ENCODE measurements at places on chromosomes 3 and 15. TPM values are rescaled to one million over a fixed set of nuclear protein-coding genes. Genes with fewer than 3 reads are reported as not detected.
A peak's percentile ranks its signal among the peaks of the same experiment; 100 is the strongest.

DNA sequence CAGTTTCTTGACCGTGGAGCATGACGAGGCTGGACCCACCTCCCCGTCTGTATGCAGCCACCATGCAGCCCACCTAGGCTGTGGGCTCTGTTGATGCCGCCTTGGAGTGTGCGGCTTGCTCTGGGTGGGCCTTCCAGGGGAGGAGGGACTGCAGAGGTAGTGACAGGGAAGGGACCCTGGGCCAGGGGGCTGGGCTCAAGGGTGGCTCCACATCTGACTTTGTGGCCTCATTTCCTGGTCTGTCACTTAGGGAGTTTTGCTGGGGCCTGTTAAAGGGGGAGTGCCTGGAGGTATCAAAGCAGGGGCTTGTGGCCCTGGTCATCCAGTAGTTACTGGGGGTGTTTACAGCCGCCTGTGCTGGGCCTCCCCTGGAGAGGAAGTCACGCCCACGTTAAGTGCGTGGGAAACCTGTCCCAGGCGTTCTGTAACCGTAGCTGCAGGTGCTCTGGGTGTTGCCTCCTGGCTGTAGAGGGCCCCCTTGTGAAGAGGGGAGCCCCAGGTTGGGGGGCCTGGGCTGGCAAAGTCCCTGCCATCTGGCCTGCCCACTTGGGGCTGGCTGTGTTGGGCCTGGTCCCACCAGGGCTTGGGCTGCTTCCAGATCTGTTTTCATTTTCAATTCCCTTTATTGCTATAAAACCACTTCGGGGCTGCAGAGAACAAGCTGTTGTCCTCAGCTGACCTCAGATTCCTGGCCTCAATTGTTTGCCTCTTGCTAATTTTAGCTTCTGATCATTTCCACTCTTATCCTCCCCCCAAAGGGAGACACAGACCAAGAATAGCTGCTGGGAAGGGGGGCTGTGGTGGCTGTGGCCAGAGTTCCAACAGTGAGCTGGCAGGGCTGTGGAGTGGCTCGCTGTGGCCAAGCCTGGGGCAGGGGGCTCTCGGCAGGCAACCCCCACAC, 26.5 kb downstream of the KLF13 start:
- peak; percentile 72 for DNase-seq

DNA sequence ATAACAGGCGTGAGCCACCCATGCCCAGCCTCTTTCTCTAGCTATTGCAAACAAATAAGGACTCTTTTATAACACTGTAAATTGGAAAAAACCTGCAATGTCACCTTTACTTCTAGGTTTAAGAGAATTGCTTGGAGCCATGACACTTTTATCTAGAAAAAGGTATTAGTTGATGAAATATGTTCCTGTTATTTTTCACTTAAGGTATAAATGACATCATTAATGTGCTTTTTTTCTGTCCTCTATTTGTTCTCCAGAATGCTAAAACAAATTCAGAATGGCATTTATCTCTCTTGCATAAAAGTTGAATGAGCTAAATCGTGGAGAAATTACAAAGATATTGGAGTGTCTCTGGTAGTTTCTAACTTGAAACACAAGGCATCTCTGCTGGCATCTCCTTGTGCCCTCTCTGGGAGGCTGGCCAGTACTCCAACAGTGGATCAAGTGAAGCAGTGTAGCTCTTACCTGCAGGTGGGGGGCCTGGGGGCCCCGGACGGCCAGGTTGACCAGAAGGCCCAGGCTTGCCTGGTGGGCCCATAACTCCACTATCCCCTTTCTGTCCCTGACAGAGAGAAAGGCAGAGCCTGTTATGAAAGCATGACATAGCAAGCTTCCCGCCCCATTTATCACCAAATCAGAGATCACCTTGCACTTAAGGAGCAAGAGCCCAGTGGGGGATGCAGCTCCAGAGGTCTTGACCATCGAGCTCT, 38.6 kb downstream of the EAF1 start:
- DNase-seq, result no peak

GRCh38 chr3:9679476-9680080, 24.1 kb upstream of the CPNE9 start:
- DNase-seq, result no peak

DNA sequence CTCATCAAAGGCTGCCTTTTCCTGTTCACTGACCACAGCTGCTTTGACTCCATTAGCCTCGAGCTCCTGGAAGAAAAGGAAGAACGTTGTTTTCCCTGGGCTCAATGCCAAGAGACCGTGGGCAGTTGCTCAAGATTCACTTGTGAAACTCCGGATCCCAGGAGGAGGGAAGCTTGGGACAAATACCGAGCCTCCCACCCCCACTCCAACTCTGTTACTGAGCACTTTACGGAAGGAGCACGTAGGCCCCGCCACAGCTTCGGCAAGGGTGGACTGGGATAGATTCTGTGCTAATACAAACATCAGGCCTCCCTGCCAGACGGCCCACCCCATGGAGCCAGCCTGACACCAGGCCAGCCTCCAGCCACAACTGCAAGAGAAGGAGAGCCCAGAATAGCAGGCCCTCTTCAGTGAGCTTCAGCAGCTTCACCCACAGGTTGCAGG, 10.8 kb upstream of the FANCD2 start:
- no peak for DNase-seq

GRCh38 chr15:85671156-85671555, 123.6 kb downstream of the KLHL25 start:
- no peak for DNase-seq

GRCh38 chr3:148243609-148244008, 454.1 kb upstream of the AGTR1 start:
- no peak for DNase-seq

DNA sequence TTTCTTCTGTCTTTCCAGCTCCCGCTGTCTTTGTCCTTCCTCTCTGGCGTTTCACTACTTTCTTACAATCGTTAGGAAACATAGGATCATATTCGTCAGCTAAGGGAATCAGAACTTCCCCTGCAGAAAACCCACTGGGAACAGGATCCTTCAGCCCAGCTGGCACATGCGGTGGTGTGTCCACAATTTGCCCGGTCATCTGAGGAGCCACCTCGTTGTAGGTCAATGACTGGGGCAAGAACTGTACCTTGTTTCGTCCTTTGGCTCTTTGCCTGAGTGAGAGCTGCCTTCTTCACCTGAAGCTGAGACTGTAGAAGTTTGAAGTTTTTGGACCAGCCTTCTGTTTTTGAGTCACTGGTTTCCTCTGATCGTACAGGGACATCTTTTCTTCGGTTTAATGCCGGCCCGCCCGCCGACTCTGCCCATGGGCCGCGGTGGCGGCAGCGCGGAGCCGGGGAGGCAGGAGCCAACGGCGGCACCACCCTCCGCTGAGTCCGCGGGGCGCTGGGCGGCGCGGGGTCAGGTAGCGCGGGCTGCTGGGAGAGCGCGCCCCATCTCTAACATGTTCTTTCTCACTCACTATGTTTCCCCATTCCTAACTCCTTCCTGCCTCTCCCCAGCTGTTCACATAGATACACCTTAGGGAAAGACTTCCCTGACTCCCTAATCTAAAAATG, 214.1 kb upstream of the NANOGP8 start:
- DNase-seq, result no peak

GRCh38 chr15:75523011-75523410, 56.1 kb downstream of the PTPN9 start:
- DNase-seq, result no peak

- no peak for DNase-seq
Observed at GRCh38 chr3:197345390-197345789, 47.0 kb upstream of the DLG1 start.

DNA sequence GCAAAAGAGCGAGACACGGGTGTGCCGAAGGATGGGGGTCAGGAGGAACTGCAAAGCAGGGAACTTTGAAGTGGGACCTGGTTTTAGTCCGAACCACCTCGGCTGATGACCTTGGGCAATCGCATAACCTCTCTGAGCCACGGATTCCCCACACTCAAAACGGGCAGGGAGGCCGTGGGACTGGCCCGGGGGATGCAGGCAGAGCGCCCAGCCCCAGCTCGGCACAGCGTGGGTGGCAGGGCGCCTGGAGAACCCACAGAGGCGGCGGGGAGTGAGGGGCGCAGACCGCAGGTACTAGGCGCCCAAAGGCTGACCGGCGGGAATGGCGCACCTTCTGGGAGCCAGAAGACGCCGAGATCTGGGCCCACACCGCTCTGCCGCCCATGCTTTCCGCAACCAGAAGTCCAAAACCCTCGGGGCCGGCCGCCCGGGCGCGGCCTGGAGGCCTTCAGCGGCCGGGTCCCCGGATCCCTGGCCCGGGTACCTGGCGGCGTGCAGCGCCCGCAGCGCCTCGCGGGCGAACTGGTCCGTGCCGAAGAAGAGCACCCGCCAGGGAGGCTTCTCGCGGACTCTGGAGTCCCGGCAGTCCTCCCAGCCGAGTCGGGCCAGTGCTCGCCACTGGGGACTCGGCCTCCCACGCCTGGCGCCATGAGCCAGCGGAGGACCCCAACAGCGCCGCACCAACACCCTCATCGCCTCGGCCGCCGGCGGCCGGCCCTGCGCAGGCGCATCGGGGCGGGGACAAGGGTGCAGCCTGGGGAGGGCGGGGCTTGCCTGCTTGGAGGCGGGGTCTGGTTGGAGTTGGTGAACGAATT, at the start of gene MTFMT:
MTFMT (minus strand) TSS at position 719 of the 815 bp plus-strand sequence; CDS start at position 693, 26 bp downstream.
- peak; percentile 98 for DNase-seq

DNA sequence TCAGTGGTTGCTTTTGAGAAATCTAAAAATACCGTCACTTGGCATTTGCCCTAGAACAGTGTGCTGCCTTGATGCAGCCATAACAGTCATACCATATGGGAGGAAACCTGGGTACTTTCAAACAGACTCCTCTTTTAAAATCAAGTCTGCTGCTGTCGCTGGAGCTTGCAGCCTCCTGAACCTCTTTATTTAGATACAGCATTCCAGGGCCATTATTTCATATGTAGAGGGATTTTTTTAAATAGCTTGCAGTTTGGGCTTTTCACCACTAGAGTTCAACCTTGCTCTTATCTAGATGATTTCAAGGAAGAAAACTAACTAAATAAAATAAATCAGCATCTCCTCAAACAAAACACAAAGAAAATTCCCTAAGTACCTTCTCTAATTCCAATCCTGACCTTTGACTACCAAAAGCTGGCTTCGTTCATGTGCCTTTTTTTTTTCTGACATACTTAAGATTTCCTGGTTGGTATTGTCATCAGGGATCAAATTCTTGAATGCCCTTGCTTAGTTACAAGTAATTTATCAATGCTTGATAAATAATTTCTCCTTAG, 111.6 kb downstream of the KBTBD8 start:
- no peak for DNase-seq

- no peak for DNase-seq
Observed at GRCh38 chr15:39998511-39999077, 40.4 kb downstream of the SRP14 start.

DNA sequence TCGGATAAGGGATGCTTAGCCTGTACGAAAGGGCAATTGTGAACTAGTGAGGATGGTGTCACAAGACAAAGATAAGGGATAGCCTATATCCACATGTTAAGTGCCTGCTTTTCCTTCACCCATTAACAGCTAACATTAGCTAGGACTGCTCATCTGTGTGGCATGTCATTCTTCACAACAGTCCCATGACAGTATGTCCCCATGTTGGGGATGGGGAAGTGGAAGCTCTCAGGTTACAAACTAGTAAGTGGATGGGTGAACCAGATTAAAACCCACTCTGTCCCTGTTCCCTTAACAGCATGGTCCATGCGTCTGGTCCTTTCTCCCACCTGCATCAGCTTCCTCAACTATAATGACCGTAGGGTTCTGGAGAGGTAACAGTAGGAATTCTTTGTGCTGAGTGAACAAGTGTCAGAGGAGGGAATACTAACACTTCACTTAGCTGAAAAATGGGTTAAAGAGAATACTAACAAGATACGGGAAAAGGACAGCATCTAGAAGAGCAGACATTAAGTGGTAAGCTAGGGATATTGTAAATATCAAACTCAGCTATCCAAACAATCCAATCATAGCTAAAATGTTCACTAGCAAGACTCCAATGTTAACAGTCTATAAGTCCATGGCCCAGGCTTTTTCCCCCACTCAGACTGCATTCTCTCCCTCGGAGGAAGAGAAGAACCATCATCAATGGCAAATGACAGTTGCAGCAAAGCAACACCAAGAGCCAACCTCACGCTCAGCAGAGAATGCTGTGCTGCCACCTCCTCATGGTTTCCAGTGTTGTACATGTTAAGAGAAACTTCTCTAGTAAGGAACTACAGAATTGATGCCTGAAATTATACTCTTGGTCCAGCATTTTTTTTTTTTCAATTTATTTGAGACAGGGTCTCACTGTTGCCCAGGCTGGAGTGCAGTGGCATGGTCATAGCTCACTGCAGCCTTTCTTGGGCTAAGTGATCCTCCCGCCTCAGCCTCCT, 5.0 kb downstream of the RPLP1 start:
- DNase-seq, result no peak

GRCh38 chr15:47813748-47814384, 96.6 kb downstream of the SEMA6D start:
- no peak for DNase-seq

DNA sequence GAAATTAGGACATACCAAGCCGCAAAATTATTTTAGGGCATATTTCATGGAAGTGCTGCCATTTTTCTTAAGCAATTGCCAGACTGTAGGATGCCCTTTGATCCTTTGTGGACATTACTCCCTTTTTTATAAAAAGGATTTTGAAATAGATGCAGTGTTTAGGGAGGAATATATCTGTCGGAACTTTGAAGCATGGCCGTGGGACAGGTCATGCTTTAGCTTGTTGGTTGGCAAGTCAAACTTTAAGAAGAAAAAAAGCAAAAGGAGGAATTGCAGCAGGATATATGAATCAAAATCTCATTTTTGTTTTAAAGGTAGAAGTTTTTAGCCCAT, 122.1 kb downstream of the MCTP2 start:
- no peak for DNase-seq

DNA sequence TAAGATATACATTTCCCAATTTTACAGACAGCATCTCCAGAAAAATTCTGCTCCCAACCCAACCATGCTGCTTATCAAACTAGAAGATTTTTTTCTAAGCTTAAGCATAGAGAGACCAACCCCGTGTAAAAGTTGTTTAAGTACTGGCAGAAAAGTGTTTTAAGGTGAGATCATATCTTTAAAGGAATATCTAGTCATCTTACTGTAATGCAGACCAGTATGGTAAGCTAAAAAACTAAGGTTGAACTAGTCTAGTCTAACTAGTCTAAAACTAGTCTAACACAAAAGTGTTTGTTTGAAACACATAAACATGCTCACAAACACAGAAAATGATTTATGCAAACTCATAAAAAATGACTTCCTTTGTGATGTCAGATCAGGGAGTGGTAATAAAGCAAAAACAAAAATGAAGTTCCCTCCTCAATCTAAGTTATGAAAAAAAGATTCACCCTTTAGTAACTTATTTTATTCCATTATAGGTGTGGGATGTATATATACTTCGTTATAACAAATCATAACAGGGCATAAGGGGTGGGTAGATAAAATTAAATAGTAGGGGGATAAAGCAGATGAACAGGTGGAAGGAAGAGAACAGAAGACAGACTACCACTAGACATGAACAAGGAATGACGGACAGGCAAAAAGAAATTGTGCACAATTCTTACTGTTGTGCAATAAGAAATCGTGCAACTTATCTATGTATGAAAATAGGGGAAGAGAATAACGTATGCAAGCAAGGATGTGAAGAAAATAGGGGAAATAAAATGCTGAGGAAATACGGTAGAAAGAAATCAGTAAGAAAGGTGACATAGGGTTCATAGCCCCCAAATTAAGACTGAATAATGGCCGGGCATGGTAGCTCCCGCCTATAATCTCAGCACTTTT, 10.0 kb downstream of the MYO5A start:
- no peak for DNase-seq

GRCh38 chr3:49422379-49423248, at the start of gene AMT:
TSS of gene AMT (minus strand) at chr3:49422473. CDS start at chr3:49422450, 23 bp downstream.
- DNase-seq, result peak; percentile 96

RHO gene
- not detected for total RNA-seq

IQCF2 gene
- not detected for total RNA-seq

CNTN4 gene
- total RNA-seq, result 1.00 TPM

FAIM gene
- total RNA-seq, result 7.7 TPM

GOLGA8H gene
- 0.44 TPM for total RNA-seq

PARP16 gene
- total RNA-seq, result 5.9 TPM

CASR gene
- total RNA-seq, result 0.15 TPM

ZBTB38 gene
- total RNA-seq, result 9.5 TPM

ZCWPW2 gene
- total RNA-seq, result 0.48 TPM

Measured in H7 (cell line).